ENCODE measurements at places on chromosomes 7 and 10.
A peak's percentile ranks its signal among the peaks of the same experiment; 100 is the strongest.

DNA sequence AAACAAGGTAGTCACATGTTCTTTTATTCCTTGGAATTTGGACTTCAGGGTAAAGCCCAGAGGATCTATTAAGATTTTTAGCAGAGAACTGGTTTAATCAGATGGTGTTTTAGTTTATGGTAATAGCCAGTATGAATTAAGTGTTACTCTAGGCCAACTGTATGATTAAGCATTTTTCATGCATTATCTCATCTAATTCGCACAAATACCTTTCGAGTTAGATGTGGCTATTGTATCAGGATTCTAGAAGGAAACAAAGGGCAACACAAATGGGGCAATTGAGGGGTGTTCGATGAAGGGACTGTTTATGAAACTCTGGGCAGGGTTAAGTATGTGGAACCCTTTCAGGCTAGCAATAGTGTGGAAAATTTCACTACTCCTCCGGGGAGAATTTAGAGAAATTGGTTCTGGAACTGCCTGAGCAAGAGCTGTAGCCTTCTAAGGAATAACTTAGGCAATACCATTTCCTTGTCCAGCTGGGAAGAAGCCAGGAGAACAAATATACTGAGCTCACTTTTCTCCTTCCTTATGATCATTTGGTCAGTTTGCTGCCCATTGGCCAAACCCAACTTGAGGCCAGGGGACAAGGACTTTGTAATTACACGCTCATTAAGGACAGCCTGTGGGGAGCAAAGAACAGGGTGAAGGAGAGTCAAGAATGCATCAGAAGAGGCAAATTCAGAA, 319.0 kb upstream of the FZD1 start:
- DNase-seq: no peak

DNA sequence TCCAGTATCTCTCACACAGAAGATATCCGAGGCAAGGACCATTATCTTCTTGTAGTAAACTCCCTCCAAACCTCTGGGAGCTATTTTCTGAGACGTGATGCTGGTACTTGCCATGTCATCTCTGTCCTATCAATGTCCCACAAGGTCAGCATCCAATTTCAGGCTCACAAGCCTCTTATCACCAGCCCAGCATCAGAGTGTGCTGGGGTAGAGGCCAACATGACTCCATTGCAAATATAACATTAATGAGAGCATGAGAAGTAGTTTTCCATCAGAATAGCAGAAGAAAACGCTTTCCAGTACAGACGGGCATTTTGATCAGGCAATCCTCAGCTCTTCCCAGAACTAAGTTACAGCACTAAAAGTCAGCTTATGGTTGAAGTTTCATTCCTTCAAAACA, 5.6 kb downstream of the MORN4 start:
- DNase-seq: no peak

GRCh38 chr10:132480356-132480755, 57.2 kb upstream of the INPP5A start:
- no peak for DNase-seq

DNA sequence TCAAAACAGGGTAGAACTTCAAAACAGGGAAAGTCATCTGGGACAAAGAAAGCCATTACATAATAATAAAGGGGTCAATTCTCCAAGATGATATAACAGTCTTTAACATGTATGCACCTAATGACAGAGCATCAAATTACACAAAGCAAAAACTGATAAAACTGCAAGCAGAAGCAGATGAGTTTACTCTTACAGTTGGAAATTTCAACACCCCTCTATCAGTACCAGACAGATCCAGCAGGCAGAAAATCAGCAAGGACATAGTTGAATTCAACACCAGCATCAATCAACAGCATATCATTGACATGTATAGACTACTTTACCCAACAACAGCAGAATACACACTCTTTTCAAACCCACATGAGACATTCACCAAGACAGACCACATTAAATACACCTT, 233.0 kb upstream of the NEBL start:
- no peak for DNase-seq

GRCh38 chr10:48926255-48926654, 13.4 kb downstream of the LRRC18 start:
- no peak for DNase-seq

- no peak for DNase-seq
These were observed at the start of gene LRRC18 for GRCh38 chr10:48939790-48940325. Gene LRRC18 (minus strand): TSS chr10:48939840. CDS start chr10:48914155, 25,685 bp downstream.

DNA sequence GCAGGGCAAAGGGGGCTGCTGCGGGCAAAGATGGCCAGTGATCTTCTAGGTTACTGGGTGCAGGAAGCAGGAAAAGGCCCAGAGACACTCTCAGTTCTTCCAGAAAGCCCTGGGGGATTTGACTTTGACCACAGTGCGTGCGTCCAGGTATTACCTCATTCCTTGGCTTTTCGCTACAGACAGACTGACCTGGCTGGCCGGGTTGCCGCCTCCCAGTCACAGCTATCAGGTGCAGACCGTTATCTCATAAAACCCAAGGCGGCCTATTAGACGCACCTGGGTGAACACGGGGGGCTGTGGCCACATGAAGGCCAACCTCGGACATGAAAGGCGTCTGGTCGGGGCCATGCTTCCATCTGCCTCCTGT, 80.3 kb downstream of the FOXL3 start:
- DNase-seq: no peak

- DNase-seq: no peak
These were observed 27.3 kb downstream of the PDE1C start for GRCh38 chr7:32042900-32043299.

DNA sequence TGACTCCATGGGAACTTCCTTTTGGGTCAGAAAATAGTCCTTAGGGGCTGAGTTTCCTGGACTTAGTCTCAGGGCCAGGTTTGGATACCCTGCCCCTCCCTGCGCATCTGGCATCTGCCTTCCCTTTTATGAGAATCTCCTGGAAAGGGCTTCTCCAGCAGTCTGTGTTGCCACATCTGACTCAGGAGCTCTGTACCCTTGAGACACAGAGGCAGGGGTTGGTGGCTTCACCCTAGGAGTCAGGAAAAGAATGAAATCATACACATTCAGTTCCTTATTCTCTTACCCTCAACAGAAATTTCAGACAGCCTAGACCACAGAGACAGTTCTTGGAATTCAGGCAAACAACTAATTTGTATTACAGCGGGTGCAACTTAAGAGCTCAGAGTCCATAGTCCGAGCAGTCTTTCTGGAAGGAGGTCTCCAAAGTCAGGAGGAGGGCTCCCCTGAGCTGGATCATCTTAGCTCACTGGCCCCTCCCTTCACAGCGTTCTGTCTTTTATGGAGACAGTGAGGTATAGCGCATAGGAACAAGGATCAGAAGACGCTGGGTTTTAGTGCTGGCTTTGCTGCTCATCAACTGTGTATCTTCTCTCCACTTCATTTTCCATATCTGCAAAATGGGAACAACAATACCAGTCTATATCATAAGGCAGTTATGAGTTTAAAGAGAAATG, 3.0 kb upstream of the PLAU start:
- DNase-seq: peak; percentile 20

- no peak for DNase-seq
These were observed 250.8 kb upstream of the MBL2 start for GRCh38 chr10:53023411-53023810.

DNA sequence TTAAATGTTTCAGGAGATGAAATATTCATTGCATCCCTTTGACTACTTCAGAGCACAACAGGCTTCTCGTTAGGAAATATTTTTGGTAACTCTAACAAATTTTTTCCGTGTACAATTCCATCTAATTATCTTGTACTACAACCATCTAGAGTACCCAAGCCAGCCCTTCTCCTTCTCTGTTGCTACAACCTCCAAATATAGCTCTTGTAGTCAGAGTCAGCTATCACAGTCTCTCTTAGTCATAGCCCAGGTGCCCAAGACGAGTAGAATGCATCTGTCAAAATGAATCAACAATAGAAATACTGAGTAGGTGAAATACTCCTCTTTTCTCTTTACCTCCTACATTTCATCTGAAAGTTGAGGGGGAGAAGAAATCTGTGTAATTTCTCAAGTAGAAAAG, 74.0 kb downstream of the INHBA start:
- no peak for DNase-seq

DNA sequence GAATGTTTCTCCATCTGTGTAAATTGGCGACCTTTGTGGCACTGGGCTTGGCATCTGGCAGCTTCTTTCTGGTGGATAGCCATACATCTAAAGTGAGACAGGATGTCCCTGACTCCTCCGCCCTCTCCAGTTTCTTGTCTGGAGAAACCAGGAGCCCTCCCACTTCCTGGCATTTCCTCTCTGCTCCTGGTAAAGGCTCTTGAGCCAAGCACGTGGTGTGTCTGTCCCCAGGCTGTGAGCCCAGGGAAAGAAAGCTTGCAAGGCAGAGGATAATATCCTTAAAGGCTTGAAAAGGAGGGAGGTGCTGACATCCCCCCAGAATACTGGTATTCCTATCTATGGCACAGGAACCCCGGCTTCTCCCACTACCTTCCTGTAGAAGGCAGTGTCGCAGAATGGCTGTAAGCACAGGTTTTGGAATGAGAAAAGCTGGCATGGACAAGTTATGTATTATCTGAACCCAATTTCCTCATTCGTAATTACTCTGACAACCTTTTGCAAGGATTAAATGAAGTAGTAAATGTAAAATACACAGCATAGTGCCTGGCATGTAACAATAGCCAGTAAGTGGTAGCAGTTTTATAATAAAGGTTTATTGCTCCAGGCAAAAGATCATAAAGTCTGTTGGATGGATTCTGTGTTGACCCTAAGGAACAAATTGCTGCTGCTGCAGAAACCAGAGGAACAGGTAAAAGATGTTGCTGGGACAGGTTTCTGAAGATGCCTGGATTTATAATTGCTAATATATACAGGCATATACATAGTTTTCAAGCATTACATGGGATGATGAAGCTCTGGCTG, 11.8 kb upstream of the ACSL5 start:
- DNase-seq: no peak

DNA sequence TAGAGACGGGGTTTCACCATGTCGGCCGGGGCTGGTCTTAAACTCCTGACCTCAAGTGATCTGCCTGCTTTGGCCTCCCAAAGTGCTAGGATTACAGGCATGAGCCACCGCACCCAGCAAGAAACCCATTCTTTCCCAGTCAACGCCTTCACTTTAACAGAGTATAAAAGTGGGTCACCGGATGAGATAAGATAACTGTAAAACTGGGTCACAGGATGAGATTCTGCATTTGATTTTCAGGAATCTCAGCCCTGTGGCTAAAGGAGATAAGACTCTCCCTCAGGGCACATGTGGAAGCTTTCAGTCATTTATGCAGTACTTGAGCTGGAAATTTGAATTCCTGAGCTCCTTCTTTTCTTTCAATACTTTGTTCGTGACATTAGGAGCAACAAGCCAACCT, 70.8 kb downstream of the LRRC17 start:
- no peak for DNase-seq

- DNase-seq: no peak
These were observed 19.4 kb downstream of the CCDC6 start for GRCh38 chr10:59887006-59887405.

DNA sequence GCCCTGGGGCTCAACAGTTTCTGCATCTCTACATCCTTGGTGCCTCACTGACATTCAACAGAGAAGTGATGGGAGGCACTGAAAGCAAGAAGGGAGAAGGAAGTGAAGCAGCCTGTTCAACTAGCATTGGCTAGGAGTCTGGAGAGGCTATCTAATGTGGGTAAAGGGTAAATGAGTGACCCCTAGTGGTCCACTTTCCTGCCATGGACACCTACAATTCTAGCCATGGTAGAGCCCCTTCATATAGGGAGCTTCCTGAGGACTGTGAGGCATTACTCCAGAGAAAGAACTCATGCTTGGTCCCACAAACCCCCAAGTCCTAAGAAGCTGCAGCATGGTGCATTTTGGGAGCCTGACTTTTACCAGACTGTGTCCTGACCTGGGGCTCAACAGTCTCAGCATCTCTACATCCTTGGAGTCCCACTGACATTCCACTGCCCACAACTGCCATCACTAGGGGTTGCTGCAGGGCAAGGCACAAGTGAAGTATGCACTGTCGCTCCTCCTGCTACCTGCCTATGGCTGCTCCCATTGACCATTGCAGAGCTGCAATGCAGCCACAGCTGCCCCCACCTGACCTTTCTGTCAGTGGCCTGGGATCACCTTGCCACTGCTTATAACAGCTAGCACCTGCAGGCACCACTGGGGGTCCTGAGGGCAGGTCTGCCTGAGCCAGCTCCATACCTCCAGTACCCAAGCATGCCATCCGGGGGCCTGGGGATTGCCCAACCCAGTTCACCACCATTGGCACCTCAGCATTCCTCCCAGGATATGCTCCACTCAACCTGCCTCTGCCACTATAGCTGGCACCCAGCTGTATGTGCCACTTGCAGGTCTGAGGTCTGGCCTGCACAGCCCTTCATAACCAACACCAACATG, 44.1 kb upstream of the CDK6 start:
- peak; percentile 6 for DNase-seq

GRCh38 chr7:93559639-93560491, 14.7 kb downstream of the CALCR start:
- no peak for DNase-seq

DNA sequence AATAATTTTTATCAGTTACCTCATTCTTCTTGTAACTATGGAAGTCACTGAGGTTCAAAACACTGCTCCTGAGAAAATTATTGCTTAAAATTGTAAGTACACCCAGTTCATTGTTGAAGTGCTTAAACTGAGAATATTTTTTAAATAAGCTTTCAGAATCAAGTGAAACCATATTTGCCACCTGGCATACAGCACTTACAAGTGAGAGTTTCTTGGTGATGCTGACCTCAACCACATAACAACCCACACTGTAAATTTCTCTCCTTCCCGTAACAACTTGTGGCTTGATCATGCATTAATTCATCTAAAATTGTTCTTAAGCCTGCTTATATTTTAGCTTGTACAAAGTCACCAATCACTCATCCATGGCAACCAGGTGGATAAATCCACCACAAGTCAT, 34.0 kb downstream of the IMMP2L start:
- DNase-seq: peak; percentile 9

DNA sequence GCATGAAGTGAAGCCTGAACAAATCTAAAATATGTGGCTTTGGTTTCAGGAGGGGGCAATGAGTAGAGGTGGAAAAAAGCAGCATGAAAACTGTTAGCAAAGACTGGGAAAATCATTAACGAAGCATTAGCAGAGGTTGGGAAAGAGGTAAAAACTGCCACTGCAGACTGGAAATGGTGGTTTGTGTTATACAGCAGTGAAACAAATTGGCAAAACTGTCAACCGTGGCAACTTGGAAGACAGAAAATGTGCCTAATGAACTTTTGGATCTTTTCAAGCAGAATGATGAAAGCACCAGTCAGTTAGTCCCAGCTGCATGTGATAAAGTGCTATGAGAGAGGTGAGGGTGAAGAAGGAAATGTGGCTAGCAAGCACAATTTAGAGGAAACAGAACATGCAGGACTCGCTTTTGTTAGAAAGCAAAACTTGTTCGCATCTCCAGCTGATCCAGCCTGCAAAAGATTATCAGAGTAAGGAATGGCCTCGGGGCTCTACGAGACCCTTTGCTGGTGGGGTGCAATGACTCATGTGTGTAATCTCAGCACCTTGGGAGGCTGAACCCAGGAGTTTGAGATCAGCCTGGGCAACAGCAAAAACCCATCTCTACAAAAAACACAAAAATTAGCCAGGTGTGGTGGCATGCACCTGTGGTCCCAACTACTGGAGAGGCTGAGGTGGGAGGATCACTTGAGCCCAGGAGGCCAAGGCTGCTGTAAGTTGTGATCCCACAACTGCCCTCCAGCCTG, 45.7 kb downstream of the SKIDA1 start:
- no peak for DNase-seq
